ENCODE measurements at places on chromosomes 11 and 22.

- no peak for DNase-seq
Measured at GRCh38 chr22:38882972-38883622, 11.1 kb upstream of the CBX6 start.

GRCh38 chr11:6911378-6911777, 9.4 kb upstream of the OR2D3 start:
- DNase-seq: no peak

DNA sequence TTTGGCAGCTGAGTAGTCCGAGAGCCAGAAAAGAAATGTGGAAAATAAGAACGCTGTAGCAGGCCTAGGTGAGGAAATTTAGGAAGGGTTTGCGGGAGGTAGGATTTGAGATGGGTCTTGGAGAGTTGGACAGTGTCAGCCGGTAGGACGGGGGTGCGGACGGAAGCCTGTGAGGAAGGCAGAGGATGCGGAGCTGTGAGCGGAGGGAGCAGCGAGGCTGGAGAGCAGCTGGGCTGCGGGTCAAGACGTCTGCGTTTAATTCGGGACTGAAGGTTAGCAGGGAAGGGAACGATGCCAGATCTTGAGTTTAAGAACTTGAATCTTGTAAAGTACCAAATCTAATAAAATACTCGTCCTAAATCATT, 669 bp upstream of the TIGD3 start:
- no peak for DNase-seq

GRCh38 chr11:93591247-93591898, 48.2 kb upstream of the SMCO4 start:
- DNase-seq: no peak

GRCh38 chr11:3803726-3804495, 4.4 kb upstream of the PGAP2 start:
- no peak for DNase-seq

- DNase-seq: no peak
Measured at GRCh38 chr22:49230194-49230577, 597.5 kb downstream of the BRD1 start.

DNA sequence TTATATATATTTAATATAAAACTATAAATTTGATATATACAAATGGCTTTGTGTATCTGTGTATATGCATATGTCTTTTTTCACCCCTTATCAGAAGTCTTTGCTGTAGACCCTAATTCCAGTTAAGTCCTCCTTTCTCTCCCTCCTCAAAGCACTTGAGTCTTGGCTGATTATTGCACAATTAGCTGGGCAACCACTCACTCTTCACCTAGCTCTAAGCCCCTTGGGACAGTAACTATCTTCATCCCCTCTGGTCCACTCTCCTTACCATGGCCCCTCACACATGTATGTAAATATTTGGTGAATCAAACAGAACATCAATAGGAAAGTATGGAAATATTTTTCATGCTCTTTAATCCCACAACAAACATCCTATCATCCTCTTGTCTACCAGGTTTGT, 909 bp upstream of the OR5B21 start:
- DNase-seq: no peak

DNA sequence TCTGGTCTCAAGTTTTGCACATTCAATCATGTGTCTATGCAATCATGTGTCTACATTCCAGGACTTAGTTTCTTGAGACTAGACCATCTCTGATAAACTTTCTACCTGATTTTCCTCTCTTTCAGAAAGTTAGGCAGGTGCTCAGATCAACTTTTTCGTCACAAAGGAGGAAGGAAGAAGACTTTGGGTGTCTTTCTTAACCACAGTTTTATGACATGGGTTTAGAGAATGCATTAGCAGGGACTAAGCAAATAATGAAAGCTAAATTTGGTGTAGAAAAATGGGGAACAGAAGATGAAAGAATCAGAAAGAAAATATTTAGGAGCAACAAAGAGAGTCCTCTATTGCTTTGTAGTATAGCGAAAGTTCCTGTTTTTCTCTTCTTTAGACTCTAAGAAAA, 7.7 kb upstream of the GLYATL1B start:
- no peak for DNase-seq

GRCh38 chr22:19962246-19962908, 20.8 kb upstream of the TXNRD2 start:
- DNase-seq: peak; percentile 67

DNA sequence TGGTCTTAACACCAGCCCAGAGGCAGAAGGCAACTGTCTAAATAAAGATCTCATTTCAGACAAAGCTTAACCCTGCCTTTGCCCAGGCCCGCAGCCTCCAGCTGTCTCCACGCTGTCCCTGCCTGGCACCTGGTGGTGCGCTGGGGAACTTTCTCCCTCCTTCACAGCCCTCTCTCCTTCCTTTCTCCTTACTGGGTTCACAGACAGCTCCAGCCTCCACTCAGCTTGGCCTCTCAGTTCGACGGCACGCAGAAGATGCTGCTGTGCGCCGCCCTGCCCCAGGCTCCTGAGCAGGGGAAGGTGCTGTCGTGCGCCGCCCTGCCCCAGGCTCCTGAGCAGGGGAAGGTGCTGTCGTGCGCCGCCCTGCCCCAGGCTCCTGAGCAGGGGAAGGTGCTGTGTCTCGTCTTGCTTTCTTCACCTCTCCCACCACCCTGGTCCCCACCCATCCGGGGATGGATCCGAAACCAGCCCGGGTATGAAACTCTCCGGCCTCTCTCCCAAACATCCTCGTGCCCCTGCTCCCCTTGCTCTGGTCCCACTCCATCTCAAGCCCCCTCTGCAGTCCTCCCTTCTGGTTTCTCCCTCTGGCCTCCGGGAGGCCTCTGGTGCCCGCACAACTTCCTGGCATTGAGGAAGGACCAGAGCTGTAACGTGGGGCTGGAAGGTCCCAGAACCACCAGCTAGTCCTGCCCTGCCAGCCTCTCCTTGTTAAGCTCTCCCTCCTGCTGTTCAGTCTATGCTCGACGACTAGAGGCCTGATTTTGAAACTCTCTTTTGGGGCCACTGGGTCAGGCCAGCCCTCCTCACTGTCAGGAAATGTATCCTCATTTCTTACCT, 22.9 kb upstream of the JAM3 start:
- peak; percentile 38 for DNase-seq

DNA sequence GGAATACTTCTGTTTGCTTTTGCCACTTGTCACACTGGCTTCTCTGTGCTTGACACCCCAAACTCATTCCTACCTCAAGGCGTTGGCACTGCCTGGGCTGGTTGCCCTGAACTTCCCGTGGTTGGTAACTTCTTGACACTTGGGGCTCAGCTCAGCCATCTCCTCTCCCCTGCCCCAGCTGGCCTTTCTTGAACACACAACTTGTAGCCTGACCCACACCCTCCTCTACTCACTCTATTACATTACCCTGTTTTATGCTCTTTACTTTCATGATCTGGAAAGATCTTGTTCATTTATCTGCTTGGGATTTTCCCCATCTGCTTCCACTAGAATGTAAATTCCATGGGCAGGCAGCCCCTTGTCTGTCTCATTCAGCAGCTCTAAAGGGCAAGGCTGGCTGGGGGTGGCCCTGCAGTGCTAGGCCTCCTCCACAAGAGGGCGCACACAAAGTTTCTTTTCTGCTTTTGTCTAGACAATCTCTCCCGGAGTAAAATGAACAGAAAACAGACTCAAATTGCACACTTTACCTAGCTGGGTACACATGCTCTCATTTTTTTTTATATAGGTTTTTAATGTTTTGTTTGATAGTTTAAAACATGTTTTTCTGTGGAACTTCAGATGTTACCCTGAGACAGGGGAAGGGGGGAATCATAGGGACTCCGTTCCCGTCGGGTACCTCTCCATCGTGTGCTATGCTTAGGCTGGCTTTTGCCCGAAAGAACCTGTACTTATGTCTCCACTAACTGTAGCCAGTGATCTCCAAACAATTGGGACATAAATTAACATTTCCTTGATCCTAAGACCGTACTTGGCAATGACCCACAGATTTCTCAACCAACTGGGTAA, 16.4 kb upstream of the MRGPRX2 start:
- DNase-seq: peak; percentile 44

DNA sequence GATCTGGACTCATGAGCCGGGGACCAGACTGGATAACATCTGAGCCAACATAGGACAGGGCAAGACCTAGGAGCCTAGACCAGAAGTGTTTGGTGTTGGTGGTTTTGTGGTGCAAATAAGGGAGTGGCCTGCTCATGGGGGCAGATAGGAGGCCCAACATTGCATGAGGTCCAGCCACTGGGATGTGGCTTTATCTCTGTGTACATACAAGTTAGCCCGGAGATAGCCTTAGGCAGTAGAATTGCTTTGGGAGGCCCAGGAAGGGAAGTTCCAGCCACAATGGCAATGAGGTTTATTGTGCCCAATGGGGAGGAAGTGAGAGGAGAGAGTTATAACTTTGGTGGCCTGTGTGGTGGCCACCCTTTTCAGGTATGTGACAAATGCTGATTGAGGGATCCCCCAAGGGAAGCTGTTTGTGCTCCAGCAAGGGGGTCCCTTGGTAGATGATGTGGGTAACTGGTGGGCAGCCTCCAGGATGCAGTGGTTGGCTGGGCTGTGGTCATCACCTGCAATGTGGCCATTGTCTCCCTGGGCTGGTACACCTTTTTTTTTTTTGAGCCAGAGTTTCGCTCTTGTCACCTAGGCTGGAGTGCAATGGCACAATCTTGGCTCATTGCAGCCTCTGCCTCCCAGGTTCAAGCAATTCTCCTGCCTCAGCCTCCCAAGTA, 6.4 kb downstream of the LMO2 start:
- no peak for DNase-seq

DNA sequence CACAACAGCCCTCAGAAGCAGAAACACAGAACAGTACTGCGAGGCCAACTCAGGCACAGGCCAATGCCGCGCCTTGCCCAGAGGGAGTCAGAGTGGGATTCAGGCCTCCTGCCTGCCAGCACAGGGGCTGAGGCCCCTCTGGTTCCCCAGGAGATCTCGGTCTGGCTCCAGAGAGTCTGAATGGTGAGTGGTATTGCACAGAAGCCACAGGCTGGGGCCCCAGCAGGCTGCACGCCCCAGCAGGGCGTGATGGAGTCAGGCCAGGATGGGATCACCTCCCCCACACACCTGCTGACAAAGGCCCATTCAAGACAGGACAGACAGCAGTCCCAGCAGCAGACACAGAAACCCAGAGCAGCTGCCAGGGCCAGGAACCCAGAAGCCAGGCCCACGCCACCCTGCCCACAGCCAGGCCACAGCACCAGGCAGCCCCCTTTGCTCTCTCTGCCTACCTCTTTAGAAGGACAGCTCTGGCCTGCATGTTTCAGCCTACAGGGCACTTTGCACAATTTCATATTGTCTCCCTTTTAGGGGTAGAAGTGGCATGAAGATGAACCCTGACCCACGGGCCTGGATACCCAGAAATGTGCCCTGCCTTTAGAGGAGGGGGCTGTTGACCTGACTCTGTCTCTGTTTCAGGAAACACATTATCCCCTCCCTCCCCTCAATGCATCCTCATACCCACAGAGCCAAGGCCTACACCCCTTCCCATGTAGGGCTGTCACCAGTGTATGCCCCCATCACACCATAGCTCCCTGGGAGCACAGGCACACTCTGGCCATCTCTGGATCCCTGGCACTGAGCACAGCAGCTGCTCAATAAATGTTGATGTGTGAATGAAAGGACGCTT, 6.1 kb downstream of the FXYD6 start:
- no peak for DNase-seq

- no peak for DNase-seq
Measured at GRCh38 chr11:61716478-61717285, 35.8 kb upstream of the MYRF start.

- no peak for DNase-seq
Measured at GRCh38 chr11:93350835-93351234, 20.3 kb downstream of the DEUP1 start.

- DNase-seq: no peak
Measured at GRCh38 chr11:85737738-85738137, 51.7 kb upstream of the CCDC89 start.

- no peak for DNase-seq
Measured at GRCh38 chr22:27152883-27153282, 495.5 kb downstream of the MIAT start.

DNA sequence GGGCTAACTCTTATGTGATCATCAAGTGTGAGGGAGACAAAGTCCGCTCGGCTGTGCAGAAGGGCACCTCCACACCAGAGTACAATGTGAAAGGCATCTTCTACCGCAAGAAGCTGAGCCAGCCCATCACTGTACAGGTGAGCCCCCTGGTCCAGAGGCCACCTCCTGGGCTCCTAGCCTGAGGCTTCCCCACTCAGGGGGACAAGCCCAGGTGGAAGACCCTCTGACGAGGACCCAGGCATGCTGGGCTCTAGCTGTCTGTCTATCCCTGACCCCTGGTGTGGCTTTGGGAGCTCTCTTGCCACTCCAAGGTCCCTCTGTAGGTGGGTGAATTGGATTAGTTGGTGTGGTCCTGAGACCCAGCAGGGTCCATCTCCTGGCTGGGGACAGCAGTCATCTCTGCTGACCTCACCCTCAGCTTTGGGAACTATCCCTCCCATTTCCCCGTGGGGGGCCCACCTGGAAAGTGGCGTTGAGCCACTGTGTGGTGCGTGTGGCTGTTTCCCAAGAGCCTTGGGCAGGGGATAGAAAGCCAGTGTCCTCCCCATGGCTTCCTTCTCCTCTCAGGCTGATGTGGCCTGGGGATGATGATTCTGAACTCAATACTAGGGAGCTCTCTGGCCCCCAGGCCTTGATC, 5.4 kb upstream of the MYO7A start:
- DNase-seq: no peak

GRCh38 chr11:45885274-45885920, at the start of gene MAPK8IP1:
Gene MAPK8IP1, plus strand, starts transcription at chr11:45885651. Its CDS starts 170 bp downstream, at chr11:45885821.
- DNase-seq: peak; percentile 46

GRCh38 chr22:20213833-20214708, 54.0 kb downstream of the RTN4R start:
- no peak for DNase-seq

DNA sequence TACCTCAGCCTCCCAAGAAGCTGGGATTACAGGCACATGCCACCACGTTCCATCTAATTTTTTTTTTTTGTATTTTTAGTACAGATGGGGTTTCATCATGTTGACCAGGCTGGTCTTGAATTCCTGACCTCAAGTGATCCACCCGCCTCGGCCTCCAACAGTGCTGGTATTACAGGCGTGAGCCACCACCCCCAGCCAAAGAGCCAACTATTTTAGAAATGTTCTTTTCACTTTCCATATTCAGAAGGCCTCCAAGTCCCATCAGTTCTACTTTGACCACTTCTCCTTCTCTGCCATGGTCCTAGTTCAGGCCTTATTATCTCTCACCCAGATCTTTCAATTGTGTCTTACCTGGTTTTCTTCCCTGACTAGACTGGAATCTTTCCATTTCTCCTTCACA, 48.2 kb downstream of the CCDC83 start:
- DNase-seq: no peak

DNA sequence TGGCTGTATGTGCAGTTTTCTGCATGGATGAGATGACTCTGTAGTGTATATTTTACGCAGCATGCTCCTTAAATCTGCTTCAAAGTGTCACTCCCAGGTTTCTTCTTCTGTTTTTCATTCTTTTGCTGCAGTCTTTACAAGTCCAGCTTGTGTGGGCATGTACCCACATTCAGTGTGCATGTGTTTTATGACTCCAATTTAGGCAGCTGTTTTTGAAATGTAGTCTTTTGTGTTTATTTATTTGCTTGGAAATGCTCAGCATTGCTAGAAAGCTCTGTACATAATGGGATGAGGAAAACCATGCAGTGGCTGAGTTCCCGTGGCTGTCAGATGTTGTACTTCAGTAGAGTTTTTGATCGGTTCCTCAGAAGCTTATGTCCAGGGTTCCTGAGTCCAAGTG, 138.5 kb downstream of the ARHGAP42 start:
- no peak for DNase-seq
